Retina (tissue), 1 donor: ENCODE measurements at places on chromosomes 3 and 15.

DNA sequence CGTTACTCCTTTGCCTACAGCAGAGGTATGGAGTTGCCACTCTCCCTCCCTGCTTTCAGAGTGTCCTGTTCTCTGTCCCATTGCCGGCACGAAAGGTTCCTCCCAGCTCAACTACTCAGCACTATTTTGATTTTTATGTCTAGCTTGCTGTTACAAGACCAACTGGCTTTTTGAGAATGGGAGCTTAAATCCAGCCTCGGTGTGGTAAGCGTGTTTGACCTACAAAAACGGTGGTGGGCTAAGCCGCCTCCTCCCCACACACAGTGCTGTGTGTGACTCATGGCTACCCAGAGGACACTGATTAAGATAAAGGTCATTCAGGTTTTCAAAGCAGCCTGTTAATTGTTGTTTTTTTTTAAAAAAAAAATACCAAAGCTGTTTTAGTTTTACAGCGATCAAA lies 64.5 kb downstream of the LRTM1 start:
- peak; percentile 29 for DNase-seq

GRCh38 chr3:4720316-4721075 lies 227.3 kb downstream of the ITPR1 start:
- peak; percentile 50 for DNase-seq

- no peak for DNase-seq
These were observed 95.9 kb downstream of the ADAMTS17 start for GRCh38 chr15:100245855-100246254.

DNA sequence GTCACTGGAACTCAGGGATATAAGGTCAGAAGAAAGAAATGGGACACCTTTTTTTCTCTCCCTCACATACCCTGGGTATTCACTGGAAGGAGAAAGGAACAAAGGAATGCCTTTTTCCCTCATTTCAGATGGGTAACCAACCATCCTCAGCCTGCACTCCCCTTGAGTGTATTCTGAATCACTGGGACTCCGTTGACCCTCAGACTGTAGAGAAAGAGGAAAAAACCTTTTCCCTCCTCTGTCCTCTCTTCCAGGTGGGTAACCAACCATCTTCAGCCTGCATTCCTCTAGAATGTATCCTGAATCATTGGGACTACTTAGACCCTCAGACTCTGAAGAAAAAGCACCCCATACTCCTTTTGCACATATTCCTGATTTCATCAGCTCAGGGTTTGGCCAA lies 11.4 kb downstream of the PRR20G start:
- DNase-seq = no peak

DNA sequence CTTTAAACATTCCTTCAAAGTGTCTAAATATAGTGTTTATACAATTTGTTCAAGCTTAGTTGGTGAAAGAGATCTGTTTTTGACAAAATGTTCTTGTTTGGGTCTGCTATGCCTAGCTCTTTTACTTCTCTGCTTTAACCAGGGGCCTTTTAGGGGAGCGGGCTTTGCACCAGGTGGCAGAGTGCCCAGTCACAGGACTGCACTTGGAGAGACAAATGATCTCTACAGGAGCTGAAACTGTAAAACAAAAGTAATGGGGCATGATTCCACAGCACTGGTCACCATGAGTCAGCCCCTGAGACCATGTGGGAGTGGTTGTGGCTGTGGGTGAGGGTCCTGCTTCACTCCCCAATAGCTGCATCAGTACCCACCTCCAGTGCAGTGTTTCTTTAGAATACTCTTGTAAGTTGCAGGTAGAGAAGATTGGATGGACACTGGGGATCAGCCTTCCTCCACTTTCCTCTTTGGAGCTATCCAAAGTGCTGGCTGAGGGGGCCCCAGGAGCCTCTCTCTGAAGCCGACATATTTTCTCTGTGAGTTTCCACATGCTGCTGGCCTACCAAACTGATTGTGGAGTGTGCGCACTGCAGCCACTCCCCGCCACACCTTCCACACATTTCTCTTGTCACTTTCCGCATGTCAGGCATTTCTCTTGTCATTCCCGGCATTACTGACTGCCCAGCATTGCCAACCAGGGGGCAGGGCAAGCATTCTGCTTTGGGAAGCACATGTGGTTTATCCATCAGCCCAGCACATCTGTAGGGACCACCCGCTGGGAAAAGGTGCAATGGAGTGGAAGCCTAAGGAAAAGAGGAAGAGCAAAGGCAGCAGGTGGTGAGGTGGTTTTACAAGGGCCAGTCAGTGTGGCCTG lies 110.0 kb downstream of the EPHB1 start:
- no peak for DNase-seq

- no peak for DNase-seq
These were observed 131.8 kb downstream of the TPRG1 start for GRCh38 chr3:189303584-189303983.

GRCh38 chr3:38980938-38981337 lies 70.8 kb downstream of the SCN11A start:
- no peak for DNase-seq

- DNase-seq = no peak
These were observed 42.3 kb upstream of the LIMD1 start for GRCh38 chr3:45552031-45552793.

GRCh38 chr3:188489639-188490405 lies 335.9 kb downstream of the LPP start:
- no peak for DNase-seq

GRCh38 chr3:102457644-102458043 lies 22.8 kb downstream of the ZPLD1 start:
- DNase-seq = no peak

GRCh38 chr15:67824976-67825880 lies at the start of gene SKOR1:
Gene SKOR1, plus strand, starts transcription at chr15:67825509. Its CDS starts 94 bp downstream, at chr15:67825603.
- DNase-seq = peak; percentile 69

GRCh38 chr15:44718927-44719292 lies 7.6 kb downstream of the B2M start:
- no peak for DNase-seq

- DNase-seq = peak; percentile 47
These were observed 294.7 kb downstream of the ERC2 start for GRCh38 chr3:56173601-56174000.

- no peak for DNase-seq
These were observed 64.9 kb upstream of the RBMS3 start for GRCh38 chr3:29215948-29216347.

DNA sequence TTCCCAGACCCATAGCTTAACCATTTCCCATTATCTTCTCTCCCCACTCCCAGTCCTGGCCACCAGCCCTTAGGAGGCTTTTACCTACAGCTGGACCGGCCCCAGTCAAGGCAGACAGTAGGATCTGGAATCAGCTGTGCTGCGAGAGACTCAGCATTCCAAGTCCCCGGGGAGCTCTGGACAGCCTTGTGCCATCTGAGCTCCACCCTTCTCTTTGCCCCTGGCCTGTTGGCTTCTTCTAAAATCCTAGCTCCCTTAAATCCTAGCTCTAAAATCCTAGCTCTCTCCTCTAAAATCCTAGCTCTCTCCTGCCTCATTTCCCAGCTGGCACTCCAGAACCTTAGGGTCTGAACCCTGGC lies 21.3 kb downstream of the MEGF11 start:
- no peak for DNase-seq

GRCh38 chr15:38058596-38059075 lies 124.2 kb downstream of the TMCO5A start:
- no peak for DNase-seq

DNA sequence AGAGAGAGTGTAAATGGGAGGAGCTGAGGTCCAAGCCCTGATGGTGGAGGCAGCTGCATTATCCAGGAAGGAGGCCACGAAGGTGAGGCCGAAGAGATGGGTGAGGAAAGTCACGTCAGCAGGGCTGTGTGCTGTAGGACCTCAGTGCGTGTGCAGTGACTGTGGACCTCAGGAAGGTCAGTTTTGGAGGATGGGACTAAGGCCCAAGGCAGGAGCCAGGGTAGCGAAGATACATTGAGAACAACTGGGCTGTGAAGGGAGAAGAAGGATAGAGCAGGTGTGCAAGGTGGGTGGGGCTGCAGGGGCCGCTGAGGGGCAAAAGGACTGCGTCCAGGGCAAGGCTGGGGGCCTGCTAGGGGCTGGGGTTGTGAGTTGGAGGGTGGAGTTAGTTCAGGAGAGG lies 4.9 kb downstream of the KLHL40 start:
- DNase-seq = no peak

- no peak for DNase-seq
These were observed 250.7 kb downstream of the PTPRG start for GRCh38 chr3:61812085-61812484.

- no peak for DNase-seq
These were observed 13.2 kb upstream of the NFKBIZ start for GRCh38 chr3:101836160-101836559.

DNA sequence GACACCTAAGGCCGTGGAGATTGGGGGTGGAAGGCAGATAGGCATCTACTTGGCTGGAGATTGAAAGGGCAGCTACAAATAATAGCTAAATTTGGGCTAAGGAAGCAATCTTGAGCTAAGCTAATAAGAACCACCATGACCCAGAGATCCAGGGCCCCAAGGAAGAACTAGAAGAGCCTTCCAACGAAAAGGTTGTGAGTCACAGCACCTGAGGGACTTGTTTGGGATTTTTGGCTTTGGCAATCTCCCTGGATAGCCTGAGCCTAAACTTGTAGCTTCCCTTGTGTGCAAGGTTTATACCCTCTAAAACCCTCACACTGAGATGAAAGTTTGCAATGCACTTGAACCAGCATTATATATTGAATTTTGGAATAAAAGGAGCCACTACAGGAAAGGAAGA lies 364.0 kb upstream of the IL12A start:
- no peak for DNase-seq

DNA sequence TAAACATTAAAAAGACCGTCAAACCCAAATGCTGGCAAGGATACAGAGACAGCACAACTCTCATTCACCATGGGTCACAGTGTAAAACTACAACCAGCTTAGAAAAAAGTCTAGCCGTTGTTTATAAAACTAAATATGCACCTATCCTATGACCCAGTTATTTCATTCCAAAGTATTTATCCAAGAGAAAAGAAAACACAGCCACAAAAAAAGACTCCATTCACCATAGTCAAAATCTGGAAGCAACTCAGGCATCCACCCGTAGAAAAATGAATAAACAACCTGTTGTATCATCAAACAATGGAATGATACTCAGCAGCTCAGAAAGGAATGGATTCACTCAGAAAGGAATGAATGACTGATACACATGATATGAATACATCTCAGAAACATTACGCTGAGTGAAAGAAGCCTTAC lies 28.6 kb downstream of the PLD1 start:
- DNase-seq = no peak

- no peak for DNase-seq
These were observed 400.2 kb downstream of the MCTP2 start for GRCh38 chr15:94631608-94632007.

GRCh38 chr3:40518848-40519247 lies 5.9 kb upstream of the ZNF621 start:
- no peak for DNase-seq

- DNase-seq = no peak
These were observed 44.4 kb downstream of the BTD start for GRCh38 chr3:15645740-15646501.

DNA sequence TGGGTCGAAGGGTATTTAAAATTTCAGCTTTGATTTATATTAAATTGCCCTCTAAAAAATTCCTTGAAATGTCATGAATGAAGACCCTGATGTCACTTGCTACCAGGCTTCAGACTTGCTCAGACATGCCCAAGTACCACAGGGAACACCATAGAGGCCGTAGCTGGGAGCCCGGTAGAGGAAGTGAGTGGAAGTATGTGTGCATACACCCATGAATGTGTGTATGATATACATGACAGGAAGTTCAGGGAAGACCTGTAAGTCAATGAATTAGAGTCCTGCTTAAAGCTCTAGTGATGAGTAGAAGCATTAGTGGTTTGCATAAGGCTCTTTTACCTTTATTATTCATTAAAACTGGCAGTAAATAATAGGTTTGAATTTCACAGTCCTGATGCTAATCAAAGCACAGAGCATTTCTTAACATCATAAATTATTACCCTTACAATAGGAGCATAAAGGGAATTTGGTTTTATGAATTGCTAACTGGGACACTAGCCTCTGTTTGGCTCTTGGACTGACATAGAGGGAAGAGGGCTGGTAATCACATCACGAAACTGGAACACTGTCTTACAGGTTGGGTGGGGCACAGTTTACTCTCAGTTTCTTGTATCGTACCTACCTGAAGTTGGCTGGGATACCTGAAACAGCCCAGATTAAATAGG lies 144.4 kb downstream of the CHST2 start:
- no peak for DNase-seq

- DNase-seq = no peak
These were observed 10.2 kb upstream of the GATA2 start for GRCh38 chr3:128503164-128503651.

- DNase-seq = no peak
These were observed 184.4 kb downstream of the RORA start for GRCh38 chr15:61044723-61045122.

DNA sequence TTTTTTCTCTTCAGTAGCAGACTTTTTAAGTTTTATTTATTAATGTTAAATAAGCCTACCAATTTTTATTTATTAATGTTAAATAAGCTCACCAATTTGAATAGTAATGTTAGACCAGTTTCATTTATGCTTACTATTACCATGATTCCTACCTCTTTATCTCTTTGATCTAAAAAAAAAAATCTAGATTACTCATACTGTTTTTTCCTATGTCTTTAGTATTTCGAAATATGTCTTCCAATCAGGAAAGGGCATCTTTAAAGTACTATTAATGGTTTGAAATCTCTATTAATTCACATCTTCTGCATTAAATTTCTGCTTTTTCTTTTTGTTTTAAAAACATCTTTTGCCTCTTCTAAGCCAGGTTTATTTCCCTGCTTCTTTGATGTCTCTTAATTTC lies 27.5 kb upstream of the MAPKBP1 start:
- no peak for DNase-seq

DNA sequence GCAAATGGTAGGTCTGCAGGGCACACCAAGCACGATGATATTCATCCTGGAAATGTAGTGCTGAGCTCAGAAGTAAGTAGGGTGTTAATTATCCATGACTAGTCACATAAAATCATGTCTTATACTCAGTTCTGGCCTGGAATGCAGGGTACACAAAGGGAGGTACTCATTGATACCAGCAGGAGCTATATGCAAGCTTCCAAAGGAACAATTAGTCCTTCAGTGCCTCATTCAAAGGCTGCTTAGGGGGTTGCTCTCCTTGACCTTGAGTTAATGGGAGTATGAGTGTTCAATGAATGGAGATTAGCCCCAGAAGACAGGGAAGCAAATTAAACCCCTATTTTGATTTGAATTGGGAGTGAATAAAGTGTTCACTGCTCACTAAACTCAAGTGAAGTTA lies 38.3 kb downstream of the CNTN6 start:
- peak; percentile 12 for DNase-seq

- no peak for DNase-seq
These were observed 144.2 kb downstream of the PDCD6IP start for GRCh38 chr3:33942483-33943150.
